ENCODE measurements at places on chromosomes 6 and 20.

GRCh38 chr6:139872665-139873064 lies 498.2 kb upstream of the CITED2 start:
- DNase-seq: no peak

GRCh38 chr6:95587989-95588388 lies 10.7 kb downstream of the MANEA start:
- DNase-seq: no peak

DNA sequence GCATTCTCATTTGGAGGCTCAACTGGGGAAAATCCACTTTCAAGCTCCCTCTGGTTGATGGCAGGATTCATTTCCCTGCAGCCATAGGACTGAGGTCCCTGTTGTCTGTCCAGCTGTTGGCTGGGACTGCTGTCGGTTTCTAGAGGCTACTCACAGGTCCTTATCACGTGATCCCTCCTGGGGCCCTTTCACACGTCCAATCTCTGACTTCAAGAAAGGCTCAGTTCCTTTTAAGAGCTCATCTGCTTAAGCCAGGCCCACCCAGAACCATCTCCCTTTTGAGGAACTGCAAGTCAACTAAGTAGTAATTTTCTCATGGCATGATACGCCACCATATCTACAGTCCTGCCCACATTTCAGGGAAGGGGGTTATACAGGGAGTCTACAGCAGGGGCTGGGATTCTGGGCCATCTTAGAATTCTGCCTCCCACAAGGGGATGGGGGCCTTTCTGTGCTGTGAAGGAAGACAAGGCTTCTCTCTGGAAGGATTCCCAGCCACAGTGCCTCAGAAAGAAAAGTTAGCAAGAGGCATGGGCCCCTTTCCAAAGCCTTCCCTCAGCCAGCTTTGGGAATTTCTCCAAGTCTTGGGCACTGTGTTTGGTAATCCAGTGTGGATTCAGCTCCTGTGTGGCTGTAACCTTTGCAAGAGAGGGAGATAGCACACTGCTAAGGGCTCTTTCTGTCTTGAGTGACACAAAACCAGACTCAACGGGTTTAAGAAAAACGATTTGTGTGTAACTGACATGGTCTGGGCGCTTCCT lies 66.4 kb downstream of the CTCFL start:
- DNase-seq: no peak

GRCh38 chr6:144150710-144151657 lies 667 bp downstream of the STX11 start:
- DNase-seq: peak; percentile 79

GRCh38 chr6:142945049-142945445 lies at the start of gene HIVEP2:
Gene HIVEP2, minus strand, starts transcription at chr6:142945176. Its CDS starts 170,438 bp downstream, at chr6:142774738.
- peak; percentile 83 for DNase-seq

GRCh38 chr20:17799575-17800227 lies 99.9 kb downstream of the BANF2 start:
- no peak for DNase-seq

DNA sequence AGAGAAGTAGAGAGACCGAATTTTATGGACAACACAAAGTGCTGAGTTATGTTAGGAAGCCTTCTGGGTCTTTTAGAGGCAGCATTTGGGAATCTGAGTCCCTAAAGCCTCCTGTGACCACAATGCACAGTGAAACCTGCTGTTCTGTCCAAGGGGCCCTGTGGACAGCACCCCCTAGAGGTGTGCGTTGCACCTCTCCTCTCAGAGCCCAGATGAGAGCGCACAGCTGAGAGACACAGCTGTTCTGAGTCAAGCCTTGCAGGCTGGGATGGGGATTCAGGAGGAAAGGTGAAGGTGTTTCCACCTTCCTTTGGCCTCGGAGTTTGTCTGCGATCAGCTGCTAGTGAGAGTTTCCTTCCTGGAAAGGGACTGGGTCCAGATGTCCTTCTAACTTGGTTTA lies 13.0 kb downstream of the PCK1 start:
- no peak for DNase-seq
